ENCODE measurements at places on chromosomes 7 and 10.

DNA sequence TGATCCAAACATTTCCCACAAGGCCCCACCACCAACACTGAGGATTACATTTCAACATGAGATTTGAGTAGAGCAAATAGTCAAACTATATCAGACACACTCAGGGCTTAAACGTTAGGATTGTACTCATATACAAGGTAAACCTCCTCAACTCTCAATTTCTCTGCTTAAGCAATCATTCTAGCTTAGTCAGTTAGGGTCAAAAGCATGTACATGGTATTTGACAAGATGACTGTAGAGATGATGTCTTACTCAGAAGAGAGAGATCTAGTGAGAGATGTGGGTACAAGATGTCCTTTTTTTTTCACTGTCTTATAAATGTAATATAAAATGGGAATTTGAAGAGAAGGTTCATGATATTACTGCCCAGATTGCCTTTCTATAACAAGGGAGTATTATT is 270.1 kb downstream of the PRKG1 start:
- DNase-seq, result no peak

DNA sequence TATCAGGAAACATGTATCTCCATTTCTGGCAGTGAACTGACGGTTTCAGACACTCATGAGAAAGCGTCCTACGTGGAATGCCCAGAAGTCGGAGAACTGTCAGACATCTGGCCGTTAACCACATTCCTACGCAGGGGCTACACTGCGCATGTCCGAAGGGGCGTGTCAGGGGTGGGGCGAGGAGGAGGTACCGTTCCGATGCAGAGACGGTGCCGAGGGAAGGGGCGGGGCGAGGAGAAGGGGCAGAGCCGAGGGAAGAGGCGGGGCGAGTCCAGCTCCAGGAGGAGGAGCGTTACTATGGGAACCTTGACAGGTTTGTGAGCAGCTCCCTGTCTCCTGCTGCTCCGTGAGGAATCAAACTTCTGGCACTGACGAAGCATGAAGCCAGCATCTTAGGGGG is 366.9 kb upstream of the NUPR2 start:
- no peak for DNase-seq

- DNase-seq, result no peak
Observed at GRCh38 chr7:46791188-46791587, 790.7 kb downstream of the TNS3 start.

- DNase-seq, result no peak
Observed at GRCh38 chr10:64529003-64529350, 1007.8 kb downstream of the REEP3 start.

GRCh38 chr10:32408690-32409089 is 37.2 kb upstream of the CCDC7 start:
- no peak for DNase-seq

GRCh38 chr10:8316284-8316683 is 261.8 kb downstream of the GATA3 start:
- DNase-seq, result no peak

GRCh38 chr10:80126876-80127275 is 5.7 kb upstream of the PLAC9 start:
- DNase-seq, result no peak

GRCh38 chr10:84197643-84198042 is 3.3 kb downstream of the CDHR1 start:
- no peak for DNase-seq

GRCh38 chr10:84842593-84842992 is 514.2 kb downstream of the CCSER2 start:
- DNase-seq, result no peak

GRCh38 chr10:77286531-77287508 is 350.8 kb downstream of the KCNMA1 start:
- DNase-seq, result no peak

Measured in hematopoietic multipotent progenitor cell treated with erythropoietin and hydrocortisone succinate and interleukin-3 and kit ligand, for 8 days (in vitro differentiated cells).